T-helper 17 cell (primary cell): ENCODE measurements at places on chromosomes 7 and 10. TPM values are rescaled to one million over a fixed set of nuclear protein-coding genes. Genes with fewer than 3 reads are reported as not detected.

- peak overlapping the region; percentile 74 for H3K4me3 ChIP-seq
- no peaks in the 10 kb centered on the region for H3K27me3 ChIP-seq
- peak overlapping the region; percentile 14 for H3K27ac ChIP-seq
- H3K36me3 ChIP-seq = no peaks in the 10 kb centered on the region
These were observed 96.3 kb downstream of the DNAJB6 start for GRCh38 chr7:157432957-157433576.

- peaks cover 3% of the 10 kb centered on the region for H3K4me1 ChIP-seq
- H3K36me3 ChIP-seq = no peaks in the 10 kb centered on the region
- no peak overlapping the region for H3K4me3 ChIP-seq
- H3K27ac ChIP-seq = no peak overlapping the region
These were observed 77.1 kb upstream of the NFE2L3 start for GRCh38 chr7:26074919-26075318.

OSBPL3 gene
- total RNA-seq = 54.8 TPM

GRCh38 chr7:104805449-104806317, 208.3 kb upstream of the KMT2E start:
- H3K36me3 ChIP-seq = no peaks in the 10 kb centered on the region
- H3K4me3 ChIP-seq = no peak overlapping the region
- peaks cover 65% of the 10 kb centered on the region for H3K27me3 ChIP-seq

DNA sequence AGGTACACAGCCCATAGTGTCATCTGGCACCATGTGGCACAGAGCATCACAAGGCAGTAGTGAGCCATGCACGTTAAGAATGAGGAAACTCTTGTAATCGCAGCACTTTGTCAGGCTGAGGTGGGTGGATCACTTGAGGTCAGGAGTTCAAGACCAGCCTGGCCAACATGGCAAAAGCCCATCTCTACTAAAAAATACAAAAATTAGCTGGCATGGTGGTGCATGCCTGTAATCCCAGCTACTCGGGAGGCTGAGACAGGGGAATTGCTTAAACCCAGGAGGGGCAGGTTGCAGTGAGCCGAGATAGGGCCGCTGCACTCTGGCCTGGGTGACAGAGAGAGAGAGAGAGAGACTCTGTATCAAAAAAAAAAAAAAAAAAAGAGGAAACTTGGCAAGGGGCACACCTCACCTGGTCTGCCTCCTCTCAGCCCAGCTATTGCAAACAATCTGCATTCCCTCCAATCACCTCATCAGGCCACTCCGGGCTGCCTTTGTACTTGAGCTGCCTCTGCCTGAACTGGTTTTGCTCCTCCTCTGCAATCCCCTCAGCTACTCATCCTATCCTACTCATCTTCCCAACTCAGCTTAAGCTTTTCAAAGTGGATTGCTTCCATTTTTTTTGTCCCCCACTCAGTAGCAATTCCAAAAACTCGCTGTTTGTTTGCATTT, 46.0 kb upstream of the OPTN start:
- no peak for DNase-seq

MMRN2 gene
- total RNA-seq = 0.42 TPM

PRKG1 gene
- total RNA-seq = 4.1 TPM

DNA sequence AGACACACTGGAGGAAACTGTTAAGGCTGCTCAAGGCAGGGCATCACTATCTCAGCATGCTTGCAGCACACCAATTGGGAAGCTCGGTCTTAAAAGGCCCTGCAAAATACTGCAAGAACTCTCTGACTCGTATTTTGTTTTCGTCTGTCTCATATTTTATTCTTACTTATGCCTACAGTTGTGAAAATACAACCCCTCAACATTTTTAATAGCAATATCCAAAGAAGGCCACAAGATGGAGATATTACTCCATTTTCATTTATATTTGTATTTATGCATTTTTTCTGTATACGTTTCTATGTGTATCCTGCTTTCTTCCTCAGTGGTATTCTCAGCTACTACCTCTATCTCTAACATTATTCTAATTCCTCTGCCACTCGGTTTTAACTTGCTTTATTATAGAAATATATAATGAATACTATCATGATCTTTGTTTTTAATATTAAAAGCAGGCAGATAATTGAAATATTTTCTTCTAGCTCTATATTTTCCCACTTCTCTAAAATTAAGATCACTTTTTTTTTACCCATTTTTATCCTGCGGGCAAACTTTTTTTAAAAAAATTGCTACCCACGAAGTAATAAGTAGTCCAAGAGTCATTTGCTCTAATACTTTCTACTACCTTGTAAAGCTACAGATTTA, 10.0 kb downstream of the DNAJC1 start:
- H3K27me3 ChIP-seq = no peaks in the 10 kb centered on the region
- DNase-seq = no peak
- no peaks in the 10 kb centered on the region for H3K36me3 ChIP-seq
- no peak overlapping the region for H3K4me3 ChIP-seq
- no peak overlapping the region for H3K27ac ChIP-seq

DNA sequence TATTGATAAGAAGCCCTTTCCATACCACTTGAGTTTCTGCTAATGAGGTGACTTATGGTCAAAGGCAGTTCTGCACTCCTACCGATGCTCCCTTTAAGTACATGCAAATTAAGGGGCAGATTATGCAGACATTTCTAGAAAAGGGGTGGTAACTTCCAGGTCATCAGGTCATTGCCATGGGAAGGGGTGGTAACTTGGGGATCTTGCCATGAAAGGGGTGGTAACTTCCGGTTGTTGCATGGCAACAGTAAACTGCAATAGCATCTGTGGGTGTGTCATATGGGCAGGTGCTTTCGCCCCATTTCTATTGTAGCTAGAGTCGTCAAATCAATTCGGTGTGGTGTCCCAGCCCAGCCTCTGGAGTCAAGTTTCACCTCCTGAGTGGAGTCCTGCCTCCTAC, 150.9 kb downstream of the UBE2H start:
- no peak overlapping the region for H3K4me3 ChIP-seq
- H3K4me1 ChIP-seq = peaks cover 2% of the 10 kb centered on the region
- no peak overlapping the region for H3K27ac ChIP-seq
- no peak for DNase-seq
- H3K36me3 ChIP-seq = peaks cover 4% of the 10 kb centered on the region

DNA sequence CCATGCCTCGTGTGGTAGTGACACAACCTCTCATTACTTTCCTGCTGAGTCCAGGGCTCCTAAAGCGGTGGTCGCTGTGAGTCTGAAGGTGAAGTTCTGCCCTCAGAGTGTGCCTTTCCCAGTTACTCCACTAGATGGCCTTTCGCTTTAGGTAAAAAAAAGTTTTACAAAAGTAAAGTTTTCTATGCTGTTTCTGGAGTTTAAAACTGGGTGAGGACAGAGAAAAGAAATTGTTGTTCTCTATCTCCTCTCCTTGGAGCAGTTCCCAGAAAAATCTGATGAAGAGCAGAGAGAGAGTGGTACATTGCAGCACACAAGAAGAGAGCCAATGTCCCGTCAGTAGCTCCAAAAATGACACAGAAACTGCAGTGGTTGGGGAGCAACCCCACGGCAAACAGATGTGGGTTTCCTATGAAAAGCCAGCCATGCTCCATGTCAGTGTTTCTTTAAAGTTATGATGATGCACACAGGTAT, 257.1 kb downstream of the GLI3 start:
- H3K36me3 ChIP-seq = peaks cover 2% of the 10 kb centered on the region
- H3K27ac ChIP-seq = no peak overlapping the region
- H3K4me3 ChIP-seq = no peak overlapping the region
- no peaks in the 10 kb centered on the region for H3K4me1 ChIP-seq
- no peak for DNase-seq
- H3K27me3 ChIP-seq = peaks cover 38% of the 10 kb centered on the region

NRF1 gene
- 33.9 TPM for total RNA-seq

INSYN2A gene
- not detected for total RNA-seq

GRCh38 chr10:8778713-8779112, 724.2 kb downstream of the GATA3 start:
- no peak overlapping the region for H3K4me3 ChIP-seq
- no peak for DNase-seq
- H3K27ac ChIP-seq = no peak overlapping the region
- peaks cover 7% of the 10 kb centered on the region for H3K4me1 ChIP-seq

OR2A5 gene
- not detected for total RNA-seq

DNA sequence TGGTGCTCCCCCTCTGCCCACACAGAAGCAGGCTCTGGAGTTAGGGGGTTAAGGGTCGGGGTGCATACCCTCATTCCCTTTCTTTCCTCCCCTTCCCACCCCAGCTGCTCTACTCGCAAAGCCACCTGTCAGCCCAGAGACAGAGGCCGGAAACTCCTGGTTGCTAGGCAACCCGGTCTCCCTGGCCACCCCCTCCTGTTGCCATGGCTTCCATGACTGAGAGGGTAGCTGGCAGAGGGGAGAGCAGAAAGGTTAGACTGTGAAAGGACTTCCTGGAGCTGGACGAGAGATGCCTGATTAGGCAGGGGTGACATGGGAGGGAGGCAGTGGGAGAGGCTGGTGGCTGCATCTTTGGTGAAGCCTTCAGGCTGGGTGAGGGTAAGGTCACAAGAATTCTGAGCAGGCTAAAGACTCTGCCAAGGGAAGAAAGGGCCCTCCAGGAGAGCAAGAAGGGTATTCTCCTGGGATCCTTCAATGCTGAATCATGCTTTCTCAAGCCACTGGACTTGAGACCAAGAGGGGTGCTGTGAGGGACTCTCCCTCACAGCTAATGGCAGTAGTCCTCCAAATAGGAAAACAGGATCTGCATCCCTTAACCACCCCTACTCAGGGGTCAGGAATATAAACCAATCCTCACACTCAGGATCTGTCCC, 5.4 kb downstream of the PSD start:
- H3K4me1 ChIP-seq = peaks cover 25% of the 10 kb centered on the region
- H3K4me3 ChIP-seq = no peak overlapping the region
- no peak for DNase-seq

GRCh38 chr10:60352105-60352504, 37.6 kb downstream of the ANK3 start:
- no peak overlapping the region for H3K4me3 ChIP-seq
- no peaks in the 10 kb centered on the region for H3K27me3 ChIP-seq
- peaks cover 10% of the 10 kb centered on the region for H3K4me1 ChIP-seq
- H3K27ac ChIP-seq = no peak overlapping the region
- DNase-seq = no peak
- H3K36me3 ChIP-seq = no peaks in the 10 kb centered on the region

- peaks cover 7% of the 10 kb centered on the region for H3K27me3 ChIP-seq
These were observed 166.2 kb downstream of the ZNF365 start for GRCh38 chr10:62540389-62540788.

DNA sequence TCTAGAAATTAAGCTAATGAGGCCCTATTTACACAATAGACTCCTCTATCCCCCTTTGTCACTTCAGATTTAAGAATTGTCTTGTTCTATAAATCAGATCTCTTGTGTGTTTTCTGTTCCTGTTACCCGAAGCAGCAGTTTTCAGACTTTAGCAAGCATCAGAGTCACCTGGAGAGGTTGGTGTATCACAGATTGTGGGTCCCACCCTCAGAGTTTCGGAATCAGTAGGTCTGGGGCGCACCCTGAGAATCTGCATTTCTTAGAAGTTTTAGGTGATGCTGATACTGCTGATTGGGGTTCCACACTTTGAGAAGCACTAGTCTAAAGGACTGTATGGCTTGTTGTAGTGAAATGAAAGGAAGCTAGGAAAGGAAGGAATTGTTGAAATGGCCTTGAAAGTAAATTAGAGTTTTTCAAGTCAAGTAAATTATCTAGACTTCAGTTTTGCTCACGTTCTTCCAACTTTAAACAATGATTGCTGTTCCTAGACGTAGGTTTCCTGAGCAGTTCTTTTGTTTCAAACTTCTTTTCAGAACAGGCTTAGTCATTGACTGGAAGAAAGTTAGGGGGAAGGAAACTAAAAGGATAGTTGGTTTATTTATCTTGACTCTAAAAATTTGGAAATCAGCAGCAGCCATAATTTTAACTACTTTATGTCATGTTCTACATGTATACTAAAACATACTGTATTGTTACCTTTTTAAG, 15.7 kb downstream of the BPGM start:
- H3K27ac ChIP-seq = no peak overlapping the region
- DNase-seq = no peak
- H3K4me1 ChIP-seq = peaks cover 15% of the 10 kb centered on the region

GRCh38 chr7:15178065-15178464, 275.5 kb upstream of the DGKB start:
- H3K36me3 ChIP-seq = no peaks in the 10 kb centered on the region
- H3K4me3 ChIP-seq = no peak overlapping the region
- H3K27me3 ChIP-seq = no peaks in the 10 kb centered on the region
- no peaks in the 10 kb centered on the region for H3K4me1 ChIP-seq
- H3K27ac ChIP-seq = no peak overlapping the region

DNAJB9 gene
- 58.3 TPM for total RNA-seq

- no peaks in the 10 kb centered on the region for H3K4me1 ChIP-seq
- no peak overlapping the region for H3K4me3 ChIP-seq
- no peaks in the 10 kb centered on the region for H3K36me3 ChIP-seq
- H3K27me3 ChIP-seq = no peaks in the 10 kb centered on the region
- no peak overlapping the region for H3K27ac ChIP-seq
- DNase-seq = no peak
These were observed 39.8 kb upstream of the LANCL2 start for GRCh38 chr7:55325371-55325792.

- H3K27ac ChIP-seq = no peak overlapping the region
- H3K4me3 ChIP-seq = no peak overlapping the region
- H3K27me3 ChIP-seq = no peaks in the 10 kb centered on the region
- no peaks in the 10 kb centered on the region for H3K36me3 ChIP-seq
These were observed 41.8 kb downstream of the ASZ1 start for GRCh38 chr7:117385363-117386109.

FEZF1 gene
- total RNA-seq = not detected

AGR3 gene
- not detected for total RNA-seq

GRCh38 chr7:105857009-105857952, 19.1 kb downstream of the ATXN7L1 start:
- peak overlapping the region; percentile 60 for H3K27ac ChIP-seq
- peaks cover 33% of the 10 kb centered on the region for H3K4me1 ChIP-seq

DNA sequence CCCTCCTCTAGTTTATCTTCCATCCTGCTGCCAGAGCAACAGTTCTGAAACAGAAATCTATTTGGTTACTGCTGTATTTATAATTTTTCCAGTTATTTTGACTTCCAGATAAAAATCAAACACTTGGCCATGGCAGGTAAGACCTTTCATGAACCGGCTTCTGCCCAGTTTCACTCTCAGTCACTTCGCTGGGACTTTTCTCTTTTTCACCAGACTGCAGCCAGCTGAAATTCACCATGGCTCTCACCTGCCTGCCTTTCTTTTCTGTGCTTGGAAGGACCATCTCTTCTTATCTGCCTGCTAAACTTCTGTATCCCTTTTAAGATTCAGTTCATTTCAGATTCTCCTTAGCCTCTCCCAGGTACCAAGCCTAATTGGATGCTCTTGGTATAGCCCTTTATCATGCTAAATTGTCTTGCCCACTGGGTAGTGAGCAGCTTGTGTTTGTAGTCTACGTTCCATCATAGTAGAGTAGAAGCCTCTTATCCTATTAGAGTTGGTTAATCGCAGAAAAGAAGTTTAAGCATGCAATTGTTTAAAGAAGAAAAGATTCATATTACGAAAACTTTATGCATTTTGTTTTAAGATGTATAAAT, 71.7 kb downstream of the TAF3 start:
- DNase-seq = no peak
- peaks cover 13% of the 10 kb centered on the region for H3K36me3 ChIP-seq
- no peak overlapping the region for H3K4me3 ChIP-seq
- H3K4me1 ChIP-seq = peaks cover 47% of the 10 kb centered on the region
- H3K27me3 ChIP-seq = no peaks in the 10 kb centered on the region
- H3K27ac ChIP-seq = no peak overlapping the region

MYL10 gene
- not detected for total RNA-seq
